Eye (tissue), 1 donor: ENCODE measurements at places on chromosomes 2 and 18.
A peak's percentile ranks its signal among the peaks of the same experiment; 100 is the strongest.

- DNase-seq, result no peak
These were observed 92.6 kb upstream of the CERS6 start for GRCh38 chr2:168363347-168364092.

DNA sequence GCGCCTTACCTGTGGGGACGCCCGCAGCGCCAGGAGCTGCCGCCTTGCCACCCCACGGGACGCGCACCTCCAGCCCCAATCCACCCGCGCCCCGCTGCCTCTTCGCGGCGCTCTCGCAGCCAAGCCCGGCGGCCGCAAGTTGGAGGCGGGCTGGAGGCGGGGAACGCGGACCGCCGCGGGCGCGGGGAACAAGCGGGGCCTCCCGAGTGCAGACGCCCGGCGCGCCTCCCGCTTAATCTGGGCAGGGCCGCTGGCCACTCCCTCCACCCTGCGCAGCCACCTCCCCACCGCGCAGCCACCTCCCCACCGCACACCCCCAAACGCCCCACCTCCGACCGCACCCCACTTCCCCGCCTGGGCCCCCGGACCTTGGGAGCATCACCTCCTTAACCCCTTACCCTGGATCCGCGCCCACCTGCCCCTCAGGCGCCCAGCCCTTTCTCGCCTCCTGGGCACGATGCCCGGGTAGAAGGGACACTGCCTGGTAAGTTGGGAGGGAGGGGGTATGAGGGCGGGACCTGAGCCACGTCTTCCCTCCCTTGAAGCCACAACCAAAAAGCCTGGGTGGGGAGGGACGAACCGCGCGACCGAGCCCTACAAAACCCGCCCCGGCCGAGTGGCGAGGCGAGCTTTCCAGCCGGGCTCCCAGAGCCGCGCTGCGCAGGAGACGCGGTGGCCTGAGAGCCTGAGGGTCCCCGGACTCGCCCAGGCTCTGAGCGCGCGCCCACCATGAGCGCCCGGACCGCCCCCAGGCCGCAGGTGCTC, at the start of the genes COL4A3 and COL4A4:
Gene COL4A3, plus strand, starts transcription at position 627 of the 765 bp plus-strand sequence. Its CDS starts 103 bp downstream, at position 730.
Gene COL4A4, minus strand, starts transcription at position 208 of the 765 bp plus-strand sequence. CDS start 16,722 bp downstream, outside the sequence.
- DNase-seq, result peak; percentile 67

DNA sequence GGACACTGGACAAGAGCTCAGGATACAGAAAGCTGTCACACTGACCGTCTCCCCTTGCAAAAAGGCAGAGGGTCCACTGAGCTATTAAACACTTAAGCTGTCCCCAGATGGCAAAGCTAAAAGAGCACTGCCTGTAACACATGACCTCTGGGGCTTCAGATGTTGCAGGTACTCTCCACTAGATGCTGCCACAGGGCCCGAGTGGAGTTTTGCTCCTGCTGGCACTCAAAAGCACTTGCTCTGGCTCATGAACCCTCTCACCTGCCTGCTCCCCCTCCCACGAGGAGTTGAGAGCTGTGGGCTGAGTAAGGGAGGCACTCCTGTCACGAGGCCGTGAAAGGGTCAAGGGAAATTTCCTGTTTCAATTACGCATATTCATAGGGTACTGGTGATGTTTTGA, 227.9 kb downstream of the PRKCE start:
- DNase-seq, result no peak

DNA sequence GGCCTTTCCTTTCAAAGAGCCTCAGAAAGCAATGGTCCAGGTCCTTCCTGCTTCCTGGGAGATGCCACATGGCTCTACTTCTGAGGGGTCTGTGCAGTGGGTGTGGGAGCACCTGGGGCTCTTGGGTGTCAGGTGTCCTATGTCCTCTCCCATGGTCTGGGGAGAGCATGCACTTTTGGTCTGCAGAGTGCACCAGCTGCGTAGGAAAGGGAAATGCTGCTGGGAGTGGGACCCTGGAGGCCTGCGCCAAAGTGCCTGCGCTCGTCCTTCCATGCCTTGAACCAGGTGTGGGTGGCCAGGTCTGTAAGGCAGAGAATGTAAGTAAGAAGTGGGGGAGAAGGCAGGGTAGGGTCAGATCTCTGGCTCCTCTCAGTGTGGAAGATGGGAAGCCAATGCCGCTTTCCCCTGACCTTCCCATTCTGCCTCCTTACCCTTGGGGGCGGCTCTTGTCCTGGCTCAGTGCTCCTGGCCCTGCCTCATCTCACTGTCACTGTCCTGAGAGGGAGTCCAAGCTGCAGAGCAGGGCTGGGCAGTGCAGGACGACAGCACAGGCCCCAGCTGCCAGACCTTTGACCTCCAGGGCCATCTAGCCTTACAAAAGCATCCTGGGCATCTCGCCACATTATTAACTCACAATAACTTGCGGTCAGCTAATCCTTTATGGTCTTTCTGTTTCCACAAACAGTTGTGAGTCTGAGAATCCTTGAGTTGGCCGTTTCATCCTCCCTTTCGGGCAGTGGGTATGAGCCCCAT, 6.6 kb upstream of the PROM2 start:
- no peak for DNase-seq

- DNase-seq, result no peak
These were observed 69.9 kb downstream of the MRO start for GRCh38 chr18:50749945-50750344.

DNA sequence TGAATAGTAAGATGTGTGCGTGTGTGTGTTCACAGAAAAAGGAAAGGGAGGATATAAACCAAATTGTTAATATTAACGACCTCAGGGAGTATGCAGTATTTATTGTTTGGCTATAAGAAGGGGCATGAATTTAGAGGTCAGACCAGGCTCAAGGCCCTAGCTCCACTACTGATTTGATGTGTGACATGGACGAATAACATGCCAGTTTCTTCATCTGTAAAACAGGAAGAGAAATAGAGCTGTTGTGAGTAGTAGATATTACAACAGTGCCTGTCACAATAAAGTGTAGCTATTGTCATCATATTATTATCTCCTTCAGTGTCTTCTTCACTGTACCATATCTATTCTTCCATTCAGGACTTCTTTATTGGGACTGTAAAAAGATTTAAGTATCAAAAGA, 4.1 kb upstream of the MAT2A start:
- no peak for DNase-seq

GRCh38 chr2:47569658-47570475, 166.9 kb downstream of the MSH2 start:
- peak; percentile 52 for DNase-seq

GRCh38 chr2:113231064-113231463, 47.7 kb downstream of the PAX8 start:
- no peak for DNase-seq

- DNase-seq, result no peak
These were observed 102.8 kb downstream of the SMAD7 start for GRCh38 chr18:48847807-48848486.

- no peak for DNase-seq
These were observed 62.8 kb downstream of the TCF7L1 start for GRCh38 chr2:85195956-85196355.

- DNase-seq, result no peak
These were observed 47.8 kb downstream of the TMEM163 start for GRCh38 chr2:134670955-134671354.

DNA sequence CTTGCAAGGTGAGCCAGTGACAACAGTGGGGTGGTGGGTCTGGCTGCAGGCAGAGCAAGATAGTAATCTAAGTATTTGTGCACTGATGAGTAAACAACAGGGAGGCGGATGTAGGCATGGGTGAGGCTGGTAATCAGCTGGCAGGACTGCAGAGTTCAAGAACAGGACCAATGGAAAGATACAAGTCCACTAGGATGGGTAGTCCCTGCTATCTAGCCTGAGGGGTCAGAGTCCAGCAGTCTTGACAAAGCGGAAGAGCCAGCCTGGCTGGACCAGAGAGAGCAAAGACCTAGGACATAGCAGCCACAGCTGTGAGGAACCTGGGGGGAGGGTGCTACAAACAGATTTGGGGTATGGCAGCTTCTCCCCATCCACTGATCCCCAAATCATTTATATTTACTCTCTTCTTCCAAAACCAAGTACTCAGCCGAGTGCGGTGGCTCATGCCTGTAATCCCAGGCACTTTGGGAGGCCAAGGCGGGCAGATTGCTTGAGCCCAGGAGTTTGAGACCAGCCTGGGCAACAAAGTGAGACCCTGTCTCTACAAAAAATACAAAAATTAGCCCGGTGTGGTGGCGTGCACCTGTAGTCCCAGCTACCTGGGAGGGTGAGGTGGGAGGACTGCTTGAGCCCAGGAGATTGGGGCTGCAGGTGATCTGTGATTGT, 25.9 kb downstream of the VIL1 start:
- no peak for DNase-seq

DNA sequence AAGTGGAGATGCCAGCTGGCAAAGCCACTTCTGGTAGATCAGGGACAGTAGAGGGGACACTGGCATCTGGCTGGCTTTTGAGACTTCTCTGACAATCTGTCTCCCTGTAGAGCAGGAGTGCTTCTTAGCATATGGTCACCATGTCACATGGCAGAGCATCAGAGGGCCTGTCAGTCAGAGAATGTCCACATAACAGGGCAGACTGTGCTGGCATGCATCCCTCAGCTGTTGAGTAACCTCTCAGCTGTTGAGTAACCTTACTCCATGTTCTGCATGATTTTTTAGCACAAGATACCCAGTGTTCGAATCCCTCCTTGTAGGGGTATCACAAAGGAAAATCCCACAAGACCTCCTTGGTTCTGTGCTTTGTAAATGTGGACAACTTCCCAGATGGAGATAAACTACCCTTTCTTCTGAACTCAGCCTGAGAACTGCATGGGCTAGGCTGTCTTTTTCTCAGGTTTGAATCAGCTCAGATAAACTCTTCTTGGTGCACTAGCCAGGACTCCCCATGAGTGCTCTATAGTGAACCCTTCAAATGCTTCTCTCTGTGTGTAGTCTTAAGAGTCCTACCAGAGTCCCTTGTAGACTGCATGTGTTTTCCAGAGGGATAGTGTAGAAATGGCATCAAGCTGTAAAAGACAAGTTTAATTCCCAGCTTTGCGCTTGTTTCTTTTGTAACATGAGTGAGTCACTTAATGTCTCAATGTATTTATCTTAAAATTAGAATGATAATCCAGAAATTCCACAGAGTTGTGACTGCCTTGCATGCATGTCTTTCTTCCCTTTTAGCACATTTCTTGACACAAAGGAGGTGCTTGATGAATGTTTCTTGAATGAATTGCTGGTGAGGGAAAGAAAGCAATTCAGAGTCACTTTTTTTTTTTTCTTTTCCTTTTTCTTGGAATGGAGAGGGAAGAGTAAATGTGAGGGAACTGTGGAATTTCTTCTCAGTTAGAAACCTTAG, 442.3 kb upstream of the HNMT start:
- DNase-seq, result peak; percentile 24

DNA sequence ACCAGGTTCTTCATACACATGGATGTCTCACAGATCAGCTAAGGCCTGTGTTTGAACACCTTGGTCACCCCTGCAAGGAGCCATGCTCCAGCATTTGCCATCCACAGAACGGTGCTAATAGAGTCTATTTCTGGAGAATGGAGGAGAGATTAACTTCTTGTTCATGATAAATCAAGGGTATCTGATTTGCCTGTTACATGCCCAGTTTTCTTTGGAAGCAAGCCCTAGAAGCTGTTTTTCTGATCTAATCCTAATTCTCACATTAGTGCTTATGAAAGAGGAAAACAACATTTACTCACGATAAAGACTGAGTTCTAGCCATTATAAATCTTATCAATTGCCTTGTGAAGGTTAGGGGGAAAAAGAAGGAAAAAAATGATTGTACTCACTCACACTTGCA, 119.6 kb upstream of the DTNA start:
- no peak for DNase-seq

DNA sequence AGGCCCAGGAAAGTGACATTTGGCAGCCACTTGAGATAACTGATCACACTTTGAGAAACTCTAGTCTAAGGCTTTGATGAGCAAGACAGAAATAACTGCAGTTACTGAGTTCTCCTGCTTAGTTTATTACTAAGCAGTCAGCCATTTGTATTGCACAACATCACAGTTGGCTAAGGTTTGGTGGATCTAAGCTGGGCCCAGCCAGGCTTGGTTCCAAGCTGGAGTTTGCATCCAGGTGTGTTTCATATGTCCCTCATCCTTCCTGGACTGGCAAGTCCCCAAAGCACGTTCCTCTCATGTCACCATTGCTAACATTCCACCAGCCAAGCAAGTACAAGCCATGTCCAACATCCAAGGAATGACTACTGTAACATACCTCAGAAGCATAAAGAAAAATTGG, 71.3 kb upstream of the ZNF532 start:
- no peak for DNase-seq

GRCh38 chr2:8889978-8890377, 52.6 kb upstream of the KIDINS220 start:
- no peak for DNase-seq

GRCh38 chr2:160989778-160990177, 170.4 kb upstream of the TANK start:
- DNase-seq, result peak; percentile 24

- no peak for DNase-seq
These were observed 20.1 kb upstream of the TCF7L1 start for GRCh38 chr2:85112906-85113625.

DNA sequence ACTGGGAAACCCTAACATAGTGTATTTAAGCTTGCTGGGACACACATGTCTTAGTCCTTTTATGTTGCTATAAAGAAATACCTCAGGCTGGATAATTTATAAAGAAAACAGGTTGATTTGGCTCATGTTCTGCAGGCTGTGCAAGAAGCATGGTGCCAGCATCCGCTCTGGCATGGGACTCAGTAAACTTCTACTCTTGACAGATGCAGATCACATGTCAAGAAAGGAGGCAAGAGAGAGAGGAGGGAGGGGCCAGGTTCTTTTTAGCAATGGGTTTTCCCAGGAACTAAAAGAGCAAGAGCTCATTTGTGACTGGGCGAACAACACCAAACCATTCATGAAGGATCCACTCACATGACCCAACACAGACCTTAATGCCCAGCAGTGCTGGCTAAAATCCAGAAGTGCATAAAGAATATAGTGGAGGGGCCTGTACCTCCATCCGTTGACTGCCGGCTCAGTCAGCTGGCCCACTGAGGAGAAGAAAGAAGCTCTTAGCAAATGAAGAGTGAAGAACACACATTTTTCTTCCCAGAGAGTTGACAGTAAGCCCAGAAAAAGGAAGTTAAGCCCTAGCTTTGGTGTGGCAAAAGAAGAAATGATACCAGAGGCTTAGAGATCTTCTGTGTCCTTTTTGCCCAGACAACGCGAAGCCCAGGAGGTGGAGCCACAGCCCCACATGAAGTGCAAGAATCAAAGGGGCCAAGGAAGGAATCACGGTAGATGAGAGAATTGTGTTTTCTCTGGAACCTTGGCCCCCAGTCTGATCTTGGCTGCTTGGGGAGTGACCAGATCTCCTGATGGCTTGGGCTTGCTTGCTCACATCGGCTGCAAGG, 183.5 kb upstream of the FAM98A start:
- DNase-seq, result no peak

DNA sequence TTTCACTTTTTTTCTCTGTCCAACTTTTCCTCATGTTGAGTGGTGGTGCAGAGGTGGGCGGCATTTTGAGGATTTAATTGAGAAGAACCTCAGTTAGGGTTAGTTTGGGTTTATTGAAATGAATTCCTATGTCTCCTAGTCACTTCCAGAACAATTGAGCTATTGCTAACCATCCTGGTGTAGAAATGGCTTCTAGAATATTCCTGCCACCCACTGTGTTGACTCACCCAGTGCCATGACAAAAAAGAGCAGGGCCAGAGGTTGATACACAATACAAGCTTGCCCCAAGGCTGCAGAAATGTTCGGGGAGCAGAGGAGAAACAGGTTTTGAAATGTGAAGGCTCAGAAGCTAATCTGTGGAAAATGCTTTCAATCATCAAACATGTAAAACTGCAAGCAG, 167.1 kb upstream of the TRIB2 start:
- no peak for DNase-seq
